ENCODE measurements at places on chromosomes 12 and 14. TPM values are rescaled to one million over a fixed set of nuclear protein-coding genes. Genes with fewer than 3 reads are reported as not detected.

NR1H4 gene
- polyA plus RNA-seq, result 13.0 TPM

OTUB2 gene
- 5.1 TPM for polyA plus RNA-seq

CCDC197 gene
- not detected for polyA plus RNA-seq

SLC41A2 gene
- 4.0 TPM for polyA plus RNA-seq

CDH24 gene
- 20.9 TPM for polyA plus RNA-seq

SPSB2 gene
- 15.0 TPM for polyA plus RNA-seq

SLC4A8 gene
- 3.2 TPM for polyA plus RNA-seq

MYF6 gene
- polyA plus RNA-seq, result 0.15 TPM

DNA sequence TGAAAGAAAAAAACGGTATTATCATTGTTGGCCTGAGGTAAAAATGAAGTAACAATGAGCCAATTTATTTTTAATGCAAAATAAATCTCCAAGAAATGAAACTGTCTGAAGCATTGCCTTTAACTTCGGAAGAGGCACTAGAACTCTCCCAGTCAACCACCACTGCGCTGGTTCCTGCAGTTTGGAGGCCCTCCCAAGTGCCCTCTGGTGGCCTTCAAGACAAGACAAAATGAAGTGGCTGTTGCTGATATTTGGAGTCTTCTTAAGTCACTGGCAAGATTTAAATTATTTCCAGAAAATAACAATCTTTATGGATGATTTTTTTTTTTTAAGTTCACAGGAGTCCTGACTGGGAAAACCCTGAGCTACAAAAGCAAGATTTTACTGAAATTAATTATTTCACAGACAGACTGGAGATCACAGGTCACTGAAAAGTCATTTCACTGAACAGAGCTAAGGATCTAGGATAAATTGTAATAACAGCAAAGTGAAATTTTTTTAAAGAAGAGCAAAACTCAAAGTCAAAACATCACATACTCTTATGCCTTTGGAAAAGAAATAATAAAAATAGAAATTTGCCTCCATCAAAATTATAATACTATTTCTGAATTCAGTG is 58.2 kb downstream of the DICER1 start:
- peak; percentile 30 for DNase-seq

- DNase-seq, result no peak
Measured at GRCh38 chr12:25051656-25052195, 102.8 kb upstream of the BCAT1 start.

DNA sequence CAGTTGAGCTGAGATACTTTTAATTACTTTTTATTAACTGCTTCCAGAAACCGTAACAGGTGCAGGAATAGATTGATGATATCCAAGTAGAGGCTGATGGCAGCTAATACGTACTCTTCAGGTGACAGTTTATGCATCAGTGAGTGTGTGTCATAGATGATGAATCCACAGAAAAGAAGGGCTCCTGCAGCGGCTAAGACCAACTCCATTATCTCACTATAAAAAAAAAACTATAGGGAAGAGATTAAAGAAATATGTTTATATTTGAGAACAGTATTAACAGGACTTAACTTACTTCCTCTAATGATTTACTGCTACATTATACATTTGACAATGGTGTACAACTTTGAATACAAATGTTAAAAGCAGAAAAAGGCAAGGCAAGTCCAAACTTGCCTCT is 7.4 kb upstream of the LLPH start:
- no peak for DNase-seq

DNA sequence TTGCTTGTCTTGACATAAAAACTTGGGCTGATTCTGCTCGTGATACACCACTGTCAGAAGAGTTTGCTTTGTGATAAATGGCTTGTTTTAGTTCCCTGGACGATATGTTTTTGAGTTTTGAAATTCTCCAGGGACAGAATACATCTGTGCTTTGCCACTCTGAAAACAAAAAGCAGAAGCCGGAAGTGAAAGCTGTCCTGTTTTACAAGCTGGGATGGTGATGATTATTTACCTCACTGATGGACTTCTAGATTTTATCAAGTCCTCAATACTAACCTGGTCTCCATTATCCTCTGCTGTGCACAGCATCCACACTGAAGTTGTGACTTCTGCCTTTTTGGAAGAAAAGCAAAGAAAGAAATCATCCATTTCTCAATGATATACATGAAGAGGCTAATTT is 251.6 kb downstream of the TRHDE start:
- no peak for DNase-seq

DNA sequence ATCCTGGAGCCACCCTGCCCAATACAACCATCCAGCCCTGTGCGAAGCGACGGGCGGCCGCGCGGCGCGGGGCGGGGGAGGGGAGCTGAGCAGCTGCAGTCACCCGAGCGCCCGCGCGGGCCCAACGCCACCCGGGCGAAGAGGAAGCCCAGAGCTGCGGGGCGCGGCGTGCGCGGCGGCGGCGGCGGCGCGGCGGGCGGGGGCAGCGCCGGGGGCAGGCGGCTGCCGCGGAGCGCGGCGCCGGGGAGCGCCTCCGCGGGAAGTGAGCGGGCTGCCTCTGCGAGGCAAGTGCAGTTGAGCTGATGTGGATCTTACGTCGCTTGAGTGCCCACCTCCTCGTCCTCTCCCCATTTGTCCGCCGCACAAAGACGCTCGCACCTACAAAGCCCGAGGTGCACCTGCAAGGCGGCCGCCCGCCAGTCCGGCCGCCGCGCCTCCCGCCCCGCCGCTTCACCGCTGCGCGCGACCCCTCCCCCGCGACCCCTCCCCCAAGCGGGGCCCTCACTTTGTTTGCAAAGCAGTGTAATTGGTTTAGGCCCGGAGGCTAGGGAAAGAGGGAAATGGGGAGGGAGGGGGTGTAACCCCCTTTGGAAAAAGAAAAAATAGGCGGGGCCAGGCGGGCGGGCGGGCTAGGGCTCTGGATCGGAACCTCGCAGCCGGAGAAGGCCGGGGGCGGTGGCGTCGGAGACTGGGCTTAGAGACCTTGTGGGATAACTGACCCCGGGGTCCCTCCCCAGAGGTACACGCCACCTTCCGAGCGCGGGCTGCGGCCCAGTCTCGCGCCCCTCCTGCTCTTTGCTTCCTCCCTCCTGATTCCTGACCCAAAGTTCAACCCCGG is at the start of the genes FOXA1 and TTC6:
FOXA1 (minus strand) TSS at position 279 of the 838 bp plus-strand sequence; CDS start at position 2, 277 bp downstream.
TTC6 (plus strand) TSS at position 659 of the 838 bp plus-strand sequence. CDS start 26,436 bp downstream, outside the sequence.
- no peak for DNase-seq

GRCh38 chr14:52740751-52741150 is 10.8 kb downstream of the STYX start:
- no peak for DNase-seq

DNA sequence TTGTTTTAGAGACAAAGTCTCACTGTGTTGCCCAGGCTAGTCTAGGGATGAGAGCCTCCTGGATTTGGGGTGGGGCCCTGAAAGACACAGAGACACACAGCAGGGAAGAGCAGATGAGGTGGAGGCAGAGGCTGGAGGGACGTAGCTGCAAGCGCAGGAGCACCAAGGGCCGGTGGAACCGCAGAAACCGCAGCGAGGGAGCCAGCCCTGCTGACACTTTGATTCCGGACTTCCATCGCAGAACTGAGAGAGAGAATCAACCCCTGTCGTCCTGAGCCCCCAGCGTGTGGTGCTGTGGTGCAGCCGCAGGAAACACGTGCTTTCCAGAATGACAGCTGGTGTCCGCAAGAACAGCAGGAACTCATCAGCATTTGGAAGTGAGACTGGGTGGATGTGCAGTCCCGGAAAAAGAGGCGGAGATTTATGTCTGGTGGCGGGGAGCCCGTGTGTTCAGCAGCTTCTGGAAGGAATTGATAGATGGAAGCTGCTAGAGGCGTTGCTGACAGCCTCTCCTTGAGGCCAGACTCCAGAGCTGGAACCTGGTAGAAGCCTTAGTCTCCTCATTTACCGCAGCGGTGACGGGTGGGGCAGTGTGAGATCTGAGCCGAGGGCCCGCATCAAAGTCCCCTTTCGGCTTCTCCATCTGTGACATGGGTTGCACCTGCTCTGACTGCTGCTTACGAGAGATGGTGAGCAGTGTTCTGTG is 21.9 kb upstream of the KLC1 start:
- peak; percentile 89 for DNase-seq

GRCh38 chr14:36167431-36167830 is 9.1 kb downstream of the PTCSC3 start:
- no peak for DNase-seq

GRCh38 chr12:65460063-65460462 is 181.6 kb downstream of the MSRB3 start:
- no peak for DNase-seq

DNA sequence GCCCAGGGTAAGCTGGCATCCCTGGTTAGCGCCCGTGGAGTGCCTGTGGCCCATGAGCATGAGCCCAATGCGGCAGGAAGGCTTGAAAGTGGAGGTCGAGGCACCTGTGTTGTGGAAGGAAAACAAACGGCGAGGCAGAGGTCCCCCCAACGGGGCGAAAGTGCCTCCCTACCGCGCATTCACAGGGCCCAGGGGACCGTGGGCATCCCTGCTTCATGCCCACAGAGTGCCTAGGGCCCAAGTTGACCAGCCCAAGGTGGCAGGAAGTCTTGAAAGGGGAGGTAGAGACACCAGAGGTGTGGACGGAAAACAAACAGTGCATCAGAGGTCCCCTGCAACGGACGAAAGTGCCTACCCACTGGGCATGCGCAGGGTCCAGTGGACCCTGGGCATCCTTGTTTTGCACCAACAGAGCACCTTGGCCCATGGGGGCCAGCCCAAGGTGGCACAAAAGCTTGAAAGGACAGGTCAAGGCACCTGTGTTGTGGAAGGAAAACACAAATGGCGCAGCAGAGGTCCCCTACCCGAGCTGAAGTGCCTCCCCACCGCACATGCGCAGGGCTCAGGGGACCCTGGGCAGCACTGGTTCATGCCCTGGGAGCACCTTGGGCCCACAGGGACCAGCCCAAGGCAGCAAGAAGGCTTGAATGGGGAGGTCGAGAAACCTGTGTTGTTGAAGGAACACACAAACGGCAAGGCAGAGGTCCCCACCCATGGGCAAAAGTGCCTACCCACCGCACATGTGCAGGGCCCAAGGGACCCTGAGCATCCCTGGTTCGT is 377.5 kb downstream of the ALG10 start:
- no peak for DNase-seq

DNA sequence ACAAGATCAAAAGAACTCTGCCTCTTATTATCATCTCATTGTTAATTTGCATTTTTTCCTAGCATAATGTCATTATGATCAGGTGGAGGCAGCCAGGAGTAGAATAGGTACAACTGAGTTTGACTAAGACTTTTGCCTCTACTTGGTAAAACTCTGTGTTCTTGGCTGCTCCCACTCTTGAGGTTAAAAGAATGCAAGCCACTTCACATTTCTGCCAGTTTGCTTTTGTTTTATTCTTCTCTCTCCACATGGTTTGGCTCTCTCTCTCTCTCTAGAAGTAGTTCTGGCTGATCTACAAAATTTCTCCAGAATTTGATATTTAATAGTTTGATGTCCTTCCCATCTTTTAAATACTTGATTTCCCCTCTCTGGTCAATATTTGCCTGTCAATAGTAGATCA is 170.7 kb upstream of the E2F7 start:
- no peak for DNase-seq

GRCh38 chr12:117882181-117882580 is 86.6 kb downstream of the KSR2 start:
- no peak for DNase-seq

DNA sequence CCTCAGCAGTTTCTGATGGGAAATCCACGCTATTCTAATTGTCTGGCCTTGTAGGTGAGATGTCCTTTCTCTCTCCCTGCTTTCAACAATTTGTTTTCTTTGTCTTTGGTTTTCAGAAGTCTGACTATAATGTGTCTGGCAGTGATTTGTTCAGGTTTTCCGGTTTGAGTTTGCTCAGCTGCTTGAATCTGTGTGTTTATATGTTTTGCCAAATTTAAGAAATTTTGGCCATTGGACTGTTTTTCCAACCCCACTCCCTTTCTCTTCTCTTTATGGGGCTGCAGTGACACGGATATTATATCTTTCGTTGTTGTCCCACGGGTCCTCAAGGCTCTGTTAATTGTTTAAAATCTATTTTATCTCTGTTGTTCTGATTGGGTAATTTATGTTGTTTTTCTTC is 105.0 kb downstream of the ADGRD1 start:
- no peak for DNase-seq

- DNase-seq, result no peak
Measured at GRCh38 chr12:52141306-52141705, 50.5 kb downstream of the KRT80 start.

DNA sequence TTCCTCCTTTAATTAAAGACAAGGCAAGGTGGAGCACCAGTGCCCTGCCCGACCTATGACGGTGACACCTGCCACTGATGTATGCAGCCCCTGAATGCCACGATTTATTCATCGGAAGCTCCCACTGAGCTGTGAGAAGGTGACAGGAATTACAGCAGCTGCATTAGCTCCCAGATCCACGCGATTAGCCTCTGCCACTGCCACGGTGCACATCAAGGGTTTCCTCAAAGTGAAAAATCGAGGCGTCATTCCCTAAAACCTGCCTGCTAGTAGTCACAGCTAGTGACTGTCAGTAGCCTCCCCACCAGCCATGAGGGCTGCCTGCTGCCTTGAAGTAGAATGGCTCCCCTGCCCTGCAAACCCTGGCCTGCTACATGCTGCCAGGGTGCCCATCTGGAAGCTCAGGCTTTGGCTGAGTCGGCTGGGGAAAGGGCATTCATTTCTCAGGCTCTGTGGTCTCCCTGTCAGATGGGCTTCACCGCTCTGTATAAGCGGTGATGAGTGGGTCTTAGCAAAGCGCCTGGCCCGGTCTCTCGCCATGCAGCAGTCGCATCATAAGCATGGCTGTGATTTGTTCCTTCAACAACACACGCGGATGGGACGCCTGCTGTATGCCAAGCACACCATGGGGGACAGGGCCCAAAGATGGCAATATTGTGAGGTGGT is 8.2 kb upstream of the BCL11B start:
- no peak for DNase-seq

DNA sequence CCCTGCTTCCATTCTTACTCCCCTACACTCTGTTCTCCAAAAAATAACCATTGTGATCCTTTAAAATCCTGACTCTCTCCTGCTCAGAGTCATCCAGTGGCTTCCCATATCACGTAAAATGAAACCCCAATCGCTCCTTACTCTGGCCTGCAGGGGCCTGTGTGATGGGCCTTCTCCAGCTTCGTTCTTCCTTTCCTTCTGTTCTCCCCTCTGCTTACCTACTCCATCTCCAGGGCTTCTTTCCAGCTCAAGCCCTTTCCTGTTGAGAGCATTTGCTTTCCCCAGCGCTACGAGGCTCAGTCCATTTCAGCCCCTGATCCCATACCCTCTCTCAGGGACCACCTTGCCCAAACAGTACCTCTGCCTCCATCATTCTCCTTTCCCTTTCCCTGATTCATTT is 144.4 kb upstream of the ARHGAP5 start:
- no peak for DNase-seq

All from right renal pelvis (tissue), 4 donors.